NCI-H1417 (cell line): ENCODE measurements at places on chromosomes 7 and 10.

DNA sequence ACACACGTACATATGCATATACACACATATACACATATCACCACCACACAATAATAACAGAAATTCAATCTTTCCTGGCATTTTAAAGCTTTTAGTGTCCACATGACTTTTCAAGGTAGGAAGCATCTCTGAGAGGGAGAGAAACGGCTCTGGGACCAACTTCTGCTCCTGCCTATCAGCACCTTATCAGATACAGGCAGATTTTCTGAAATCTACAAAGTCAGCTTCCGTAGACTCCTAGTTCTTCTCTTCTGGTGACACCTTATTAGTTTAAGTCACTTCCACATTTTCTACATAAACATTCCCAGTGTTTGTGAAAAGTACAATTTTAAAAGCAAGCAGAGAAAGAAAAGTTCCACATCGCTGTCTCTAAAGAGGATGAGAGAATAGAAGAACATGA lies 74.5 kb downstream of the ZNF22 start:
- DNase-seq = no peak

GRCh38 chr7:120735791-120736190 lies 122.2 kb downstream of the TSPAN12 start:
- DNase-seq = no peak

DNA sequence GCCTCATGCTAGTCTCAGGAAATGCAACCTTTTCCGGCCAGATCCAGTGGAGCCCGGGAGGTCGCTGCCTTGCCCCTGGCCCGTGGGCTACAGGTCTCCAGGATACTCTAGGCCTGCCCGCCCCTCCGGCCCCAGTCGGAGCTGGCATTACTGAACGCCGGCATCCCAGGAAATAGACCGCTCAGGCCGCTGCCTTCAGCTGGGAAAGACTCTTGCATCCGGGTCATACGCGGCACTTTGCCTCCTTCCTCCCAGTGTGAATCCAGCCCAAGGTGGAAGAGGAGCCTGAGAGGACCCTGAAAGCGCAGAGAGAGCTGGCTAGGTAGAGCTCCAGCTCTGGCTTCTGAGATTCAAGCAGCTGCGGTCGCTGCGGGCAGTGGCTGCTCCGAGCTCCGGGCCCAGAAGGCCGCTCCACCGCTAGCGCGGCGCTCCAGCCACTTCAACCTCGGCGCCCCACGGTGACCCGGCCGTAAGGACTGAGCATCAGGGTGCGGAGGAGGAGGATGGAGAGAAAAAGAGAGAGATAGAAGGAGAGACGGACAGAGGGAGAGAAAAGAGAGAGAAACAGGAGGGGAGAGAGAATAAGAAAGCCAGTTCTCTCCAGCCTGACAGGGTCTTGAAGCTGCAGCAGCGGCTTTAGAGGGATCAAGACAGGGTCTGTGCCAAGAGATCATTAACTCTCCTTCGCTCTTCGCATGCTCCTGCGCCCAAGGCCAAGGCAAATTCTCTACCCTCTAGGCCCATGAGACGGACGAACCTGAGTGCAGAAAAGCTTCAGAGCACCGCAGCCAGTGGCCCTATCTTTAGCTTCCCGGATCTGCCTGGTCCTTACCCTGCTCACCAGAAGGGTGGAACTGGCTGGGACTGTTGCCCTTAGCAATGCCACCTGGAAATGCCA lies 1.8 kb upstream of the HOXA10 start:
- DNase-seq = no peak

DNA sequence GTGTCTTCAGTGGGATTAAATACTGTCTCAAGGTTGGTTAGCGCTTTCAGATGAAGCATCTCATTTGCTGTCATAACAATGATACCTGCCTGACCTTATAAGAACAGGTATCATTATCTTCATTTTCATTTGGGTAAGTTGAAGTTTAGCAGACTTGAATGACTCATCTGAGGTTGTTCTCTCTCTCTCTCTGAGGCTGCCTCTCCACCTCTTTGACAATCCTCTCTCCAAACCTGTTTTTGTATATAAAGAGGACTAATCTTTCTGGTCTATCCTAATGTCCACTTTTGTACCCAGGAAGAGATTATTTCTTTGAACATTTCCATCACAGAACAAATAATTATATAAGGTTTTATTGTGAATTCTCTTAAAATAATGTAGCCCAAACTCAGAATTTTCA lies 291.4 kb downstream of the KLF6 start:
- DNase-seq = no peak

- no peak for DNase-seq
Observed at GRCh38 chr7:158422196-158422886, 165.3 kb downstream of the PTPRN2 start.

DNA sequence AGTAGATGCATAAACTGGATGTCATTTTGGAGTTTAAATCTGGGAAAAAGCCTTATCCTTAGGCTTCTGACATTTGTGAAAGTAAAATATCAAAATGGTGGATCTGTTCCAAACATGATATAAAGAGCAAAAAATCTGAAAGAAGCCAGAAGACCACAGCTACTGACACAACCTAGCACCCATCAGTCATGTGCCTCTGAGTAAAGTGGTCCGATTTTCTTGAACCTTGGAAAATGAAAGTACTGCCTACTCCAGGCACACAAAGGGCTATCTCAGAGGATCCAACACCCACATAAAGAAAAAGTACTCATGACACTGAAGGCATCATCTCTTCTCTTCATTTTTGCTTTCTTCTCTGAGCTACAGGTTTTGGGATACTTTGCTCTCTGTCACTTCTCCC lies 150.7 kb downstream of the KMT2E start:
- no peak for DNase-seq

- DNase-seq = peak; percentile 86
Observed at GRCh38 chr7:88344956-88345832, 38.5 kb upstream of the STEAP4 start.

- no peak for DNase-seq
Observed at GRCh38 chr7:929311-929711, 25.2 kb downstream of the ADAP1 start.

GRCh38 chr7:12146813-12147212 lies 64.3 kb upstream of the TMEM106B start:
- DNase-seq = peak; percentile 28

- DNase-seq = no peak
Observed at GRCh38 chr7:112152186-112152585, 54.0 kb downstream of the DOCK4 start.

DNA sequence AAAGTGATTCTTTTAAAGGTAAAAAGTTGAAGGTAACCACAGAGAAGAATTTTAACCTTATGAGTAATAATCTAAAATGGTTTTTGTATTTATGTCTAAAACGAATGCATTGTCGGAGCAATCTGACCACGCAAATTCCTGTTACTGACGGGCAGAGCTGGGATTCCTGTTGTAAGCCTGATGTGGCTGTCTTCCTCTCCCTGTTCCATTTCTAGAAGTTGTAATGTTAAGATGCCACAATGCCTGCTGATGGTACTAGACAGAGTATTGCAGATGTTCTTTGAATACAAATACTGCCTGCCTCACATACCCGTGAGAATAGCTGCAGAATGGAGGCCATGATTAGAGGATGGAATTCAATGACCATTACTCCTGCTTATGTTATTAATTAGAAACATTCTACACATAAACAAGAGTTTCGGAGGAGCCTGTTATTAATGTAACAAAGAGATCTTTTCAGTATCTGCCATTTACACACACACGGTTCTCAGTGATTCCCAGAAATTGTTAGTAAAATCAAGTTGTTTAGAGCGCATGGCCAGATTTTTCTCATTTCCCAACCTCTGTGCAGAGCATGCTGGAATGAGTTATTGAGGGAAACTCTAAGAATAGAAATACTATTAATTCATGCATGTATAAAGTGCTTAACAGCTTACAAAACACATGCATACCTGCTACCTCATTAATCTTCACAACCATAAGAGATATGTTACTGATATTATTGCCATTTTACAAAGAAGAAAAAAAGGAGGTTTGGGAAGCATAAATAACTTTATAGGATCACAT lies 196.8 kb downstream of the PTN start:
- DNase-seq = no peak

DNA sequence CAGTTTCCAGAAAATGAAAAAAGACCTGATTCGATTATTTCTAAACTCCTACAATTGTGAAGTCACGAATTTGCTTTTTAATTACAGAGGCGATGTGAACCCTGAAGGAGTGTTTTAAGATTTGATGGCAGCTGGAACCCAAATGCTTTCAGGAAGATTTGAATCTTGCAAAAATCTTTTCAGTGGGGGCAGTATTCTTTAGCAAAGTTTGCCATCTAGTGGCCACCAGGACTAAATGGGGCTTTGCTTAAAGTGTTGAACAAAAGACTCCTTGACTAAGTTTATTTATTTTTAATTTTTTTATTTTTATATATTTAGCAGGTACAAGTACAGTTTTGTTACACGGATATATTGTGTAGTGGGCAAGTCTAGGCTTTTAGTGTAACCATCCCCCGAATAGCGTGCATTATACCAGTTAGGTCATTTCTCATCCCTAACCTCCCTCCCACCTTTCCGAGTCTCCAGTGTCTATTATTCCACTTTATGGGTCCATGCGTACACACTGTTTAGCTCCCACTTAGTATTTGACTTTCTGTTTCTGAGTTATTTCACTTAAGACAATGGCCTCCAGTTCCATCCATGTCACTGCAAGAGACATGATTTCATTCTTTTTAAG lies 98.8 kb downstream of the CACNB2 start:
- no peak for DNase-seq

DNA sequence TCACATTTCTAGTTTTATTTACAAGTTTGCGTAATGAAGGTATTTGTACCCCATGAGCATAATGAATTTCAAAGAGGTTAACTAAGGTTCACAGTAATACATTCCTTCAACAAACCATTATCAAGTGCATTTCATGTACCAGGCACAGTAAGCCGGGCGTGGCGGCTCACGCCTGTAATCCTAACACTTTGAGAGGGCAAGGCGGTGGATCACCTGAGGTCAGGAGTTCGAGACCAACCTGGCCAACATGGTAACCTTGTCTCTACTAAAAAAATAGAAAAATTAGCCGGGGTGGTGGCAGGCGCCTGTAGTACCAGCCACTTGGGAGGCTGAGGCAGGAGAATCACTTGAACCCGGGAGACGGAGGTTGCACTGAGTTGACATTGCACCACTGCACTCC lies 4.3 kb upstream of the EIF3A start:
- DNase-seq = no peak

- DNase-seq = no peak
Observed at GRCh38 chr10:49370326-49371100, 25.4 kb downstream of the DRGX start.

DNA sequence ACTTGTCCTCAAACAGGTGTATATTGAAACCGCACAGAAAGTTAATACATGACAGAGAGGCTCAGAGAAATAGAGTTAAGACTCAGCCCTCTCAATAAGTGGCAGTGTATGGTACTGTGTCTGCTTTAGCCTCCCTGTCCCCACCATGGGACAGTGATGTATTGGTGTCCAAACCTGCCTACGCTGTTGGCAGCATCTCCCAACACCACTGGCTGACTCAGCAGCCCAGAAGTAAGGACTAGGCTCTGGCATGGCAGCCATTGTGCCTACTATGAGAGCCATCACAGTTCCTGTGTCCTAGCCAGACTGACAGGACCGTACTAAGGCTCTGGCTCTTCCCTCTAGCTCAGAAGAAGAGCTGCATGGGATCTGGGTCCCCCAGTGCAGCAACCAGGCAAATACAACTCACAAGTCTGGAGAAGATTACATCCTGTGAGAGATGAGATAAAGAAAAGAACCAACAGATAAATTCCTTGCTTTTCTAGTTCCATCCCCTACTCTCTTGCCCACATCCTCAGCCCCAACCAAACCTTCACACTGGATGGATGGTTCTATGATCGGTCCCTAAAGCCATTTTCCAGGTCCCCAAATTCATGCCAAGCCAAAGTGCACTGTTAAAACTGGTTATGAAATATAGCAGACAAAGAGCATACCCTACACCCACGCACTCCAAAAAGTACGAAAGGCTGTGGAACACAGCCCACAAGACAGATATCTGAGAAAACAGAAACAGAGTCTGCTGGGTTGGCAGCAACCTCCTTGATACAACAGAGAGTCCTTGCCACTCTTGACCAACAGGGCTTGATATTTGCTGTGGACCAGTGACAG lies 44.1 kb upstream of the DMTF1 start:
- DNase-seq = no peak

- no peak for DNase-seq
Observed at GRCh38 chr7:22195397-22196172, 161.4 kb downstream of the RAPGEF5 start.

DNA sequence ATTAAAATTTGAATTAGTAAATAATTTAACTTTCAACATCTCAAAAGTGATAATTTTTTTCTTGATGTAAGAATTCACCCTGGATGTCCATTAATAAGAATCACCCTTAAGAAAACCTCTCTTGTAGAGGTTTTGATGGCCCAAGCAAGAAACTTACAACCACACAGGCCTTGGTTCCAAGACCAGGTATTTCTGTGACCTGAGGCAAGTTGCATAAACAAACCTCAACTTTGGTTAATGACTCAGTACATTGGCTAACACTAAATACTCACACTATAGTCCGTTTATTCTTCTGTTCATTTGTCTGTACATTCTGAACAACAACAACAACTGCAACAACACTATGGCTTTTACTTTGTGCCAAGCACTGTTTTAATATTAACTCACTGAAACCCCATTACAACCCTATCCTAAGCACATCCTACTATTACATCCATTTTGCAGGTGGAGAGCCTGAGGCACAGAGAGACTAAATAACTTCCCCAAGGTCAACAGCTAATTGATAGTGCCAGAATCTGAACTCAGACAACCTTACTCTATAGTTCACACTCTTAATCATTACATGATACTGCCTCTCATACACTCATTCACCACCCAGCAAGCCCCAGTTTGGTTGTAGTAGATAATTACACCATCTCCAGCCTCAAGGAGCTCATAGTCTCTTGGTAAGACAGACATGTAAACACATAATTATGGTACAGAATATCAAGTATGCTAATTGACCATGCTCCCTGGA lies 6.6 kb downstream of the ANK3 start:
- no peak for DNase-seq

- DNase-seq = no peak
Observed at GRCh38 chr10:130748409-130749057, 563.0 kb downstream of the TCERG1L start.

GRCh38 chr10:99365736-99366135 lies 36.6 kb downstream of the CNNM1 start:
- DNase-seq = no peak

- DNase-seq = no peak
Observed at GRCh38 chr10:123377883-123378282, 223.7 kb downstream of the BUB3 start.

GRCh38 chr10:77592510-77592909 lies 45.1 kb downstream of the KCNMA1 start:
- DNase-seq = no peak

DNA sequence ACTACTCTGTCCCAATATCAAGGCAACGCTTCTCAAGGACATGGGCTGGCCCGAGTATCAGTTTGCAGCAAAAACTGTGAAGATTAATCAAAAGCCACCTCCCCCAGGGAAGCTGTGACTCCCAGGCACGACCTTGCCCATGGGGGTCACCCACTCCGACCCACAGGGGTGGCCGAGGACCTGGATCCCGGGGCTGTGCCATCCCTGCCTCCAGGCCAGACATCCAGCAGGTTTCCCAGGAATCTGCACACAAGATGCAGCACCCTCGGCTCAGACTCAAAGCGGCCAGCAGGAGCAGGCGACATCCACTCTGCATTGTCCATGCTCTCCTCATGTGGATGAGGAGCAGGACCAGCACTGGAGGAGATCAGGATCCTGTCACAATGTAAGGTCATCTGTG lies 39.8 kb downstream of the PTPRN2 start:
- DNase-seq = no peak

- no peak for DNase-seq
Observed at GRCh38 chr10:119762805-119763798, 37.3 kb downstream of the INPP5F start.

GRCh38 chr7:17625043-17625442 lies 315.3 kb downstream of the SNX13 start:
- DNase-seq = no peak
